Stimulated activated CD4-positive, alpha-beta T cell treated with anti-CD3 and anti-CD28 coated beads, Interleukin-2, amount 100 ng/mL, for 48 hours (primary cell): ENCODE measurements at places on chromosomes 2 and 18.

- no peak for DNase-seq
Observed at GRCh38 chr2:144111437-144111836, 408.5 kb downstream of the ZEB2 start.

DNA sequence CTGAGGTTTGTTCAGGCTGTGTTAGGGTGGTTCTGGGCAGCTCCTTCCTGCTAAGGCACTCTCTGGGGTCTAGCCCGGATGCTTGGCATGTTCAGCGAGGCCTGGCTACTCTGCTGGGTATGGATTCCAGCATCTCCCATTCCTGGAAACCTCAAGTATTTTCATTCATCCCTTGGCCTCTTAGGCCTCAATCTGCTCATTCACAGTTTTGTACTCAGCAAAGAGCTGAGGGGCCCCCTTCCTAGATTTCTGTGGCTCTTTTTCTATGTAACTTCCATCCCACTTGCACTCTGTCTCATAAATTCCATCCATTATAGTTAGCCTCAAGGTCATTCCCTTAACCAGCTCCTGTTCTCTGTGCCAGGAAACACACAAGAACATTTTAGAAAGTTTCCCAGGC is 798.8 kb upstream of the HS6ST1 start:
- no peak for DNase-seq

- no peak for DNase-seq
Observed at GRCh38 chr2:201707753-201708152, 9.3 kb upstream of the MPP4 start.

DNA sequence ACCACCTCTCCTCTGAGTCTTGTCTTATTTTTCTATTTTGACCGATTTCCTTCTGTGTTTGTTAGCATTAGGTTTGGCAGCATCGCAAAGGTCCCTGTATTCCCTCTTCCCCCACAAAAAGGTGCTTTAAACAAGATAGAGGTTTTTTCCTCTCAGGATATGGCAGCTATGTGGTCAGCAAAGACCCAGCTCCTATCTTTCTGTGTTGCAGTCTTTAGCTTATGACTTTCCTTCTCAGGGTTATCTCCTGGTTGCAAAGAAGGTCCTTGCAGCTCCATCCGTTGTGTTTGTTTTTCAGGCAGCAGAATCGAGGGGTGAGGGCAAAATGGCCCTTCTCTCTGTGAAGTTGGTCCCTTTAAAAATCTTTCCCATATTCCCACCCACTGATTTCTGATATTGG is 38.4 kb downstream of the GALNT1 start:
- DNase-seq = no peak

DNA sequence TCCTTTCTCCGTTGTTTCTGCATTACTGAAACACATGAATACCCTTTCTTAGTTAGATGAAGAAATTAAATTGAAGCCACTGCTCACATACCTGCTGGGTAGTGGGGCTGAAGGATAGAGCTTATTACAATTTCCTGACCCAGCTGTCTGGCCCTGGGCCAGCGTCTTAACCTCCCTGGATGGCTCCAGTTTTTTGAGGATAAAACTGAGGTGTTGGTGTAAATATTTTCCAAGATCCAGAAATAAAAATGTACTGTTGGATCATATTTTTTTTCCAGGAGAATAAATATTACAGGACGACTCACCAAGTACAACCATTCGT is 3.5 kb downstream of the RNF144A start:
- no peak for DNase-seq

DNA sequence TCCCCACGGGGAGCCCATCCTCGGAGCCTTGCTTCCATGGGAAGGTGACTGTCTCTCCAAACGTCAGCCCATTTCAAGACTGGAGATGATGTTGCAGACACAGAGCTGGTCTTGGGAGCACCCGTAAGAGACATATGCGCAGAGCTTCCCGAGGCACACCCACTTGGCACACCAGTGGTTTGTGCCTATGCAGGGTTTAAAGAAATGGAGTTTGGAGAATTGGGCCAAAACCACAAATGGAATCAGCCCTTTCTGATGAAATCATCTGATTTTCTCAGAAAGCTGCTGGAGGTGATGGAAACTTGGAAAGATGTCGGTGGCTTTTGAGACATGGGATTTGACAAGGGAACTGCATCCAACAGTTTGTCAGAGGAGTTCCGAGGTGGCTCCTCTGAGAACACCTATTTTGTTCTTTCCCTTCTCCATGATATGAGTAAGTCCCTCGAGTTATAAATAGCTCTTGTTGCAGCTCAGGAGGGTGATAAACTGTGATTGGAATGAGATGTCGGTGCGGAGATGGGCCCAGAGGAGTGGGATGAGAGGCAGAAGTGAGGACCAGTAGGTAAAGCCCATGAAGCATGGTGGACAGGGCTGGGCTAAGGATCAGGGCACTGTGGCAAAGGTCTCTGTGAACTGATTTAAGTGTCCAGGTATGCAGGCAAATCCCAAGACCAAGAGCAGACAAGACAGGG is 225.7 kb downstream of the ACKR3 start:
- DNase-seq = no peak

DNA sequence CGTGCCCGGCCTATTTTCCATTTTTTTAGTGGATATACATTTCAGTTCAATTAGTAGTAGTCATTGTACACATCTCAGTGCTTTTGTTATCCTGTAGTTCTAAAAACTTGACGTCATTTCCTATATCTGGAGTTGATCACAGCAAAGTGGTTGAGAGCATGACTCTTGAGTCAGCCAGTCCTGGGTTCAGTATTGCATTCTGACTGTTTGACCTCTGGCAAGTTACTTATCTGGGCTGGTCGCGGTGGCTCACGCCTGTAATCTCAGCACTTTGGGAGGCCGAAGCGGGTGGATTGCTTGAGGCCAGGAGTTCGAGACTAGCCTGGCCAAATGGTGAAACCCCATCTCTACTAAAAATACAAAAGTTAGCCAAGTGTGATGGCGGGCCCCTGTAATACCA is 50.4 kb upstream of the PPM1B start:
- DNase-seq = no peak

DNA sequence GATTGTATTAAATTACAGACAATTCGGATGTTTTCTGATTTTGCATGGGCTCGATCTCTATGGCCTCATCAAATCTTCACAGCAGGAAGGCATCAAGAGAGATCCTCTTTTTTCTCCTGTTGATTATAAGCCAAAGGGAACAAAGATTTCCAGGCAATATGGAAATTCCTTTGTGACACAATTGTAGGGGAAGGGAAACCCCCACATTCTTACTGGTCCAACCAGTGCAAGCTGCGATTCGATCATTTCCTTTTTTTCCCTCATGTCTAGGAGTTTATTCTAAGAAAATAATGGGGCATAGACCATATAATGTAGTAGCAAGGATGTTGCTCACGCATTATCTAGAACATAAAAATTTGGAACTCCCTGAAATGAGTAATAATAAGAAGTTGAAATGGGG is 87.7 kb downstream of the LYPD6 start:
- no peak for DNase-seq

- no peak for DNase-seq
Observed at GRCh38 chr2:133642791-133643191, 74.5 kb upstream of the NCKAP5 start.

- no peak for DNase-seq
Observed at GRCh38 chr2:112597537-112598322, 13.3 kb downstream of the CHCHD5 start.

- DNase-seq = no peak
Observed at GRCh38 chr18:37450434-37451132, 115.0 kb downstream of the CELF4 start.

DNA sequence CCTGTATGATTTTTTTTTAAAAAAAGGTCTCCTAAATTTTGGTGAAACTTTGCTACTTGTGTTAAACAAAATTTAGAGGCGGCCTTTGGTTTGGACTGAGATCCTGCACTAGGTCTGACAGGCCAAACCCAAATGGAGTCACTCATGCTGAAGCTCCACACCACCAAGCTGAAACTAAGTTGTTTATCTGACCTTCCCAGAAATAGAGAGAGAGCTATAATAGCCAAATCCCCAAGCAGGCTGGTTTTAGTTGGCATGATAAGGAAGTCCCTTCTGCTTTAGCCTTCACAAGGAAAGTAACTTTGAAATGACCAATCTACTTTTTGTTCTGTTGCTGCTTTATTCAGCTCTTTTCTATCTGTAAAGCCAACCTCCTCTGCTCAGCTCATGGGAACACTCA is 17.1 kb upstream of the THUMPD2 start:
- no peak for DNase-seq

- no peak for DNase-seq
Observed at GRCh38 chr2:64763126-64763525, 109.4 kb upstream of the SERTAD2 start.

- no peak for DNase-seq
Observed at GRCh38 chr18:37355772-37356171, 209.8 kb downstream of the CELF4 start.

GRCh38 chr2:215454519-215455246 is 18.8 kb upstream of the FN1 start:
- no peak for DNase-seq

- DNase-seq = no peak
Observed at GRCh38 chr18:62288665-62289008, 36.5 kb upstream of the TNFRSF11A start.

GRCh38 chr2:159714247-159714930 is 2.1 kb downstream of the MARCHF7 start:
- DNase-seq = no peak

DNA sequence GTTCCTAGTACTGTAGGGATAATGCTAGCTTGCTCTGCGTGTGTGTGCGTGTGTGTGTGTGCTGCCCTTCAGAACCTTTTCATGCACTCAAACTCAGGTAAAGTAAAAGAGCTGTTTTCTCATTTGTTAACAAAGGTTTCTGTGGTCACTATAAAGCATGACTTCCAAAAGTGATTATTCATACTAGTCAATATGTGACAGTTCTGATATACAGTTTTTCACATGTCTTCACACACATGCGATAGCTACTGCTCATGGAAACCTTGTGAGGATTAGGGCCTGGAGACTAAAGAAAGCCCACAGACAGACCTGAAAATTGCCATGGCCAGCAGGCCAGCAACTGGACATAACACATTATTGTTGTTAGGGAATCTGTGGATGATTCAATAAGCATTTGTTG is 56.9 kb upstream of the NEMP2 start:
- DNase-seq = no peak

DNA sequence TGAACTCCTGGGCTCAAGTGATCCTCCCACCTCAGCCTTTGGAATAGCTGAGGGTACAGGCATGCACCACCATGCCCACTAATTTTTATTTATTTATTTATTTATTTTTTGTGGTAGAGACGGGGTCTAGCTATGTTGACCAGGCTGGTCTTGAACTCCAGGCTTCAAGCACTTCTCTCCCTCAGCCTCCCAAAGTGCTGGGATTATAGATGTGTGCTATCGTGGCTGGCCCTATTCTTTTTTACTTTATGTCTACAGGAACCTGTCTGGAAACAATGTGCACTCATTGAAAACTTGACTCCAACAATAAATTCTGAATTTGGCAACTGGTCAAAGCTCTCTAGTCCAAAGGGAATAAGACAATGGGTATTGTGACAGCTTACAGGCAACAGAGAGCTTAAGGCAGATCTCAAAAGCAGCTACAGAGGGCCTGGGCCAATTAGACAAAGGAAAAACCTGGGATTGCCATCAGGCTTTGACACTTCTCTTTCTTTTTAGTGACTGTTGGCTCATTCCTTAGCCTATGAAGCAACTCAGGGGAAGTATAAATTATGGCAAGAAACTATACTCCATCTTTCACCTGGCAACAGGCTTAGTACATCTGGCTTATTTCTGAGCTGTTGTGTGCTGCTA is 55.1 kb upstream of the RAPGEF4 start:
- no peak for DNase-seq

- DNase-seq = no peak
Observed at GRCh38 chr18:55317864-55318263, 270.1 kb downstream of the TCF4 start.
